Forelimb muscle (tissue), 1 donor: ENCODE measurements at places on chromosomes 5 and 9.

GRCh38 chr9:128628471-128629048 lies 28.1 kb downstream of the DYNC2I2 start:
- DNase-seq = no peak

GRCh38 chr5:10746711-10747110 lies 14.3 kb downstream of the DAP start:
- no peak for DNase-seq

DNA sequence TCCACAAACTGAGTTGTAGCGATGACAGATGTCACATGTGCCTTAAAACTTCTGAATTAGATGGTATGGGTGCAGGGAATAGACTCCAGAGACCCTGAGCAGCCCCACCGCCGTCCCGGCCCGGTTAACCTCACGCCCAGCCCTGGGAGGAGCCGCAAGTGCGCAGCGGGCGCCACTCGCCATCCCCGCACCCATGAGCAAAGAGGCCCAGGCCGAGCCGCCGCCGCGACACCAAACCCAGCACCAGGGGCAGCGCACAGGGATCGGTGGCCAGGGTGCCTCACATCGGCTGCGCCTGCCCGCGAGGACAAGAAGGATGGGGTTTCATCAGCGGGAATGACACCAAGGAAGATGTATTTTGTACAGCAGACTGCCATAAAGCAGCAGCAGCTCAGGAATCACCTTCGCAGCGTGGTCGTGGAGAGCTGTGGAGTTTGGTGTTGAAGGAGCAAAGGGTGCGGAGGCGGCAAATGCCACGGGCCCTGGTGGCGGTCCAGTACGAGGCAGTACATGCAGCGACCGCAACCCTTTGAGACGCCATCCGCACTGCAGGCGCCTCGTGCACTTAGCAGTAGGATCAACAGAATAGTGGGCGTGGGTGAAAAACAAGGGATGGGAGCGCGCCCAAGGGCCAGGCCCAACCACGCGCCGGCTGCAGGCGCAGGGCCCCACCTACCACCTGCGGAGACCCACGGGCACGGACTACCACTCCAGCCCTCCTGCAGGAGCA lies 89.7 kb downstream of the ZNF366 start:
- DNase-seq = no peak

DNA sequence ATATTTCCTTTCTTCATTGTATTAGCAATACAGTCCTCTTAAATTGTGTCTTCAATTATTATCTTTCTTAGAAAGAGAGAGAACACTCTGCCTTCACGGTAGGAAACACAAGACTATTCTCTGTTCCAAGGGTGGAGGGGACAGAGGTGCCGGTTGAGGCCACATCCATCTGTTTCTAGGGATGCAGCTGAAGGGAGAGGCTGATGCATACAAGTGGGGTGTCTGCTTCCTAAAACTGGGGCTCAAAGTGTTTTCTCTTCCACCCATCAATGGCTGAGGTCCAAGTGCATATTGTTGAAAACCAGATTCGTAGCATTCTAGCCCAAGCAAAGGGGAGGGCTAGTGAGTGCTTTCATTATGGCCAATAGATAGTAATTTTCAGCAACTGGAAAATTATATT lies 9.5 kb downstream of the IRX2 start:
- DNase-seq = no peak

- DNase-seq = no peak
These were observed 71.3 kb downstream of the LMNB1 start for GRCh38 chr5:126848253-126848652.

DNA sequence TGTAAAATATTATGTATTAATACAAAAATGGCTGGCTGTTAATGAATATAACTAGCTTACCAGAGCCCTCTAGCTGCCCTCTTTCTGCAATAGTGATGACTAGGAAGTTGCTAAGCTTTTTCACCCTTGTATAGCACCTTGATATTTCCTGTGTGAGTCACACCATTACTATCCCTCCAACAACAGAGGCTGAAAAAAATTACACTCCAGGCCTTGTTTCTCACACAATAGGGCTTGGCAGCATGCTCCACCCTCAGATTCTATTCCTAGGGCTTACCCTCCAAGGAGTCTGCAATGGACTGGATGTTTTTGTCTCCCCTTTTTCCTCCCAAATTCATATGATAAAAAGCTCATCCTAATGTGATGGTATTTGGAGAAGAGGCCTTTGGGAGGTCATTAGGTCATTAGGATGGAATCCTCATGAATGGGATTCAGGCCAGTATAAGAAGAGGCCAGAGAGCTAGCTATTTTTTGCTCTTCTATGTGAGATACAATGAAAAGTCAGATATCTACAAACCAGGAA lies 184.6 kb upstream of the MAP1B start:
- peak; percentile 25 for DNase-seq

- DNase-seq = no peak
These were observed 45.3 kb downstream of the FBXW11 start for GRCh38 chr5:171961117-171961516.

GRCh38 chr5:36876965-36877666 lies 547 bp downstream of the NIPBL start:
- no peak for DNase-seq

- no peak for DNase-seq
These were observed 132.4 kb downstream of the TRPM6 start for GRCh38 chr9:74755355-74755754.

GRCh38 chr9:134784577-134785305 lies 95.9 kb upstream of the FCN2 start:
- no peak for DNase-seq

GRCh38 chr9:114678795-114679194 lies 3.2 kb downstream of the TEX48 start:
- DNase-seq = no peak

GRCh38 chr5:78716206-78716605 lies 67.6 kb upstream of the LHFPL2 start:
- DNase-seq = no peak

DNA sequence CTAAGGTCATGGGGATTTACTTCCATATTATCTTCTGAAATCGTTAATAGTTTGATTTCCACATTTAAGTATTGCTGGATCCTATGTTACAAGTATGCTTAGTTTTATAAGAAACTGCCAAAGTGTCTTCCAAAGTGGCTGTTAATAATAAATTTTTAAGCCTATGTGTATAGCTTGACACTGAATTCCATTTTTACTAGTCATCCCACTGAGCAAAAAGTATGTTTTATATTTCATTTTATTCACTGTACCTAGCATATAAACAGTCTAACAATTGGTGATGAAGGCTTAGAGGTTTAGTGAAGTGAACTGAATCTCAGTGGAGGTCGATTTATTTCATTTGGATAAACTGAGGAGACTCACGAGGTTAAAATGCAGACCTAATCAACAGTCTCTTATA lies 174.6 kb downstream of the ADAMTS6 start:
- no peak for DNase-seq

- DNase-seq = no peak
These were observed 238.3 kb upstream of the NUDT12 start for GRCh38 chr5:103800741-103801495.

DNA sequence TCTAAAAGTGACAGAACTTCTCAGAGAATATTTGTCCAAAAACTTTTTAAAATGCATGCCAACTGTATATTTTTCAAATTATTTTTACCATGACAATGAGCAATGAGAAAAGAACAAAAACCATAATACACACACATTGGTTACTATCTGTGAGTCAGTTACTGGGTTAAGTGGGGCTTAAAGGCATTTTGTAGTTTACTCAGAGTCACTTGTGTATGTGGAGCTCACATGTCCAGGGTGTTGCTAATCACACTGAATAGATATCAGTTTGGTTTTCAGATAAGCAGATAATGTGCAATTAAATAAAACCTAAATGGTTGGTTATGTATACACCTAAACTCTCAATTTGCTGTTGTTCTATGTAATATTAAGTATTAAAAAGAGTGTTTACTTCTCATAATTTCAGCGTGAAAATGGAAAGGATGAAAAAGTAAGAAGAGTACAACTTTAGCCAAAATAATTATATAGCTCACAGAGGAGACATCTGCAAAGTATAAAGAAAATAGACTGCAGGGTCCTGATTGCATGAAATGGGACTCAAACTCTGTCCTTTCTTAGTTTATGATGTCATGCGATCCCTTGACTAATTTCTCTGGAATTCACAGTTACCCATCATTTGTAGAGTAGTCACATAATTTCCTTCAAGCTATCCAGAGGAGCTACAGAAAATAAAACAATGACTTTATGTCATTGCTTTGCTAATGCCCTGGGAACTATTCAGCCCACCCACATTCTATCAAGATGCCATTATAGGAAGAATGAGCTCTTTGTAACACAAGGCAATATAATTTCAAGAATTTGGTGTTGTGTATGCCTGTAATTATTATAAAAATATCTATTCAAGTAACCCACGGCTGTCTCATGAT lies 388.0 kb upstream of the ZNF608 start:
- DNase-seq = no peak

GRCh38 chr9:136026266-136026942 lies 65.2 kb upstream of the UBAC1 start:
- DNase-seq = no peak

DNA sequence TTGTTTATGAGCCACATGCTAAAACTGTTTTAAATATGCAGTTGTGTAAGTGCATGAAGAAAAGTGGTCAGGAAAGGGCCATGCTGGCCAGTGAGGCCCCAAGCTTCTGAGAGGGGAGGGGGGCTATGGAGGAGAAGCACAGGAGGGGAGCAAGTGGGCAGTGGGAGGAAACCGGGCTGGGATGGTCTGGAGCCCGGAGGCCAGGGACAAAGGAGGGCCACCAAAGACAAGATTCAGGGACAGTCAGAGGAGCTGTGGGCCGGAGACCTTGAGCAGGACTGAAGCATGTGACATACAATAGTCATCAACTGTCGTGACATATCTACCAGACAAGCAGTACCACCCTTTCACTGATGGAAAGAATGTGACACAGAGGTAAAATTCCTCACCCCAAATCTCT lies 333.2 kb upstream of the IRX1 start:
- DNase-seq = no peak

GRCh38 chr5:134634227-134634626 lies 1.6 kb upstream of the SAR1B start:
- no peak for DNase-seq

DNA sequence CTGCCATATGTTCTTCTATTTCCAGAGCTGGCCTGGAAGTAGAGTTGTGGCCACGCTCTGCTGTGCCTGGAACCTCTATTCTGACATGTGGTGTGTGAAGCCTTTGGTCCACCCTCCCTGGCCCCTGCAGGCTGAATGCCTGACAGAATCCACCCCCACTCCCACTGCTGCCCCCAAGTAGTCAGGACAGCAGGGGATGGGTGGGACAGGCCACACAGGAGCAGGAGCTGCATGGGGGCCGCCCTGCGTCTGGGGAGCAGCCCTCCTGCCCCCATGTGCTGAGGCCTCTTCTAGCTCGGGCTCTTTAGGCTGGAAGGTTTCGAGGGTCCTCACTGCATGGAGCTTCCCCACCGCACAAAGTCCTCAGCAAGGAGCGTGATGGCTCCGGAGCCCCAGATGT lies 32.6 kb upstream of the IRX4 start:
- DNase-seq = no peak

GRCh38 chr5:110112348-110112747 lies 422.6 kb downstream of the MAN2A1 start:
- DNase-seq = no peak

DNA sequence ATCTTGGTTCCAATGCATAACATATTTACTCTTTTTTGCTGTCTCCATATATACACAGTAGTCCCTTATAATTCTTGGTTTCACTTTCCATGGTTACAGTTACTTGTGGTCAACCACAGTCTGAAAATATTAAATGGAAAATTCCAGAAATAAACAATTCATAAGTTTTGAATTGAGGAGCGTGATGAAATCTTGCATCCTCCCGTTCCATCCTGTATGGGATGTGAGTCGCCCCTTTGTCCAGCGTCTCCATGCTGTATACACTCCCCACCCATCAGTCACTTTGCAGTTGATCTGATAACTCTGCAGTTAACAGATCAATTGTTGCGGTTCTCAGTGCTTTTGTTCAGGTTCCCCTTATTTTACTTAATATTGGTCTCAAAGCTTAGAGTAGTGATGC lies 11.5 kb upstream of the FAF2 start:
- no peak for DNase-seq

DNA sequence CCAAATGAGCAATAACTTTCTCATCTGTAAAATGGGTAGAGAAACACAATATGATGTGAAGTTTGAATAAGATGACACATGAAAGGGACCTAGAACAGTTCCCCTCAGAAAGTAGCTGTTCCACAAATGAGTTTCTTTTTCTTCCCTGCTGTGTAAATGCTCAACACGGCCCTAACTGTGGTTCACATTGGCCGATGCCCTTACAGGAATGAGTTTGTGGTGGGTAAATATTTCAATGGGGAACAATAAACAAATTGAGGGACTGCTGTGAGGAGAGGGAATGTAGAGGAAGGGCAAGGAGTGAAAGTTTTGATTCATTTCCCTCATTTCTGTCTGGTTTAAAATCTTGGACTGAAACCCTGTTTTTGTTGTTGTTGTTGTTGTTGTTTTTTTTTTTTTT lies 12.8 kb downstream of the C6 start:
- DNase-seq = no peak

- no peak for DNase-seq
These were observed 23.8 kb downstream of the SHC3 start for GRCh38 chr9:89154651-89155336.

DNA sequence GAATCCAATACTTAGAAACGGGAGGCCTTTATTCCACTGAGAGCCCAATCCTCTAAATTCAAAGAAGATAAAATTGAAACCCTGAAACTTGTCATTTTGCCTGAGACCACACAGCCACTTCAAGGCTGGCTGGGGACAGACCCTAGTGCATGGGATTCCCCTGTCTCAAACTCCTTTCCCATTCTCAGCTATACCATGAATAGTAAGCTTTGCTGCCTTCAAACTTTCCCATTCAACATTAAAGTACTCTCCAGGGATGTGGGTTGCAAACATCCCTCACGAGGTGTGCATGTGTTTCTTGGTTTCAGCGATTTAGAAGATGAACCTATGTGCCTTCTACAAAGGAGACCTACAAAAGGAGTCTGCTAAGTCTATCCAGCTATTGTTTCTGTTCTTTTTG lies 64.6 kb downstream of the GABRB2 start:
- DNase-seq = no peak

GRCh38 chr5:77423022-77423750 lies 68.9 kb downstream of the WDR41 start:
- DNase-seq = no peak

DNA sequence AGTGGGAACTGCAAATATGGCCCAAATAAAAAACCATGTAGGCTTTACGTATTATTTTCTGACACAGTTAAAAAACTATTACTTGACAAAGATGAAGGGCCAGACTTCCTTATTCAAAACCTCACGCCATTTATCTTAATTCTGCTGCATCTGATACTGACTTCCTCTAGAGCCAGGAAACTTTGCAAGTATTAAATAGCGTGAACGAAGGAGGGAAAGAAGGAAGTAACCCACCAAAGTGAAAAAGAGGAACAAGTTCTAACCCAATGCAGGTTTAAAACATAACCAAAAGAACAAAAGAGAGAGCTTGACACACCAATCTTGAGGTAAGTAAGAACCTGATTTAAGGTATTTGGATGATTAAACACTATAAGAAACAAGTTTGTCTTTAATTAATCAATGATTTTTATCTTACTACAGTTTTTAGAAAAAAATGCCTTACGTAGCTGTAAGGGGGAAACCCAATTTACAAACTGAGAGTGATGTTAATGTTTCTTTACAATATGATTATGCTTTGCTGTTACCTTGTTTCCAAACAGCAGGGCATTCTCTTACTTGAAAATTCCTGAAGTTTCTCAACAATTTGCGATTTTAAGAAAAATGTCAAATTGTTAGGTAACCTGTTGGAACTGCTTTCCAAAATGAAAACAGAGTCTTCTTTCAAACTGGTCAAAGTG lies at the start of gene GAPT:
TSS of gene GAPT (plus strand) at position 220 of the 677 bp plus-strand sequence. CDS start 3,102 bp downstream, outside the sequence.
- DNase-seq = no peak
